ENCODE measurements at places on chromosomes 2 and 18.

DNA sequence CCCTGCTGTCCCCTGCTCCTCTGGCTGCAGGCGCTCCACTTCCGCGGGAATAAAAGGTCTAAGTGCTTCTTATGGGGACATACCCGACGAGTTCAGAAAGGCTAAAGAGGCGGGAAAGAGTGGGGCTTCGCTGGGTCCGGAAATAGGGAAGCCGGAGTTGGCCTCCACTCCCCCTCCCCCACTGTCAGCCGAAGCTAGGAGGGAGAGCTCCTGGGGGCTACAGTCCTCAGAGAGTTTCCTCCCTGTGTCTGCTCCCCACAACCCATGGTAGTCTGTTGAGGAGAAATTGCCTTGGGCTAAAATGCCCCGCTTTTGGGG lies 7.2 kb downstream of the GAD1 start:
- no peak for DNase-seq

- peak; percentile 1 for DNase-seq
These were observed 38.9 kb upstream of the THOC1 start for GRCh38 chr18:306608-307255.

DNA sequence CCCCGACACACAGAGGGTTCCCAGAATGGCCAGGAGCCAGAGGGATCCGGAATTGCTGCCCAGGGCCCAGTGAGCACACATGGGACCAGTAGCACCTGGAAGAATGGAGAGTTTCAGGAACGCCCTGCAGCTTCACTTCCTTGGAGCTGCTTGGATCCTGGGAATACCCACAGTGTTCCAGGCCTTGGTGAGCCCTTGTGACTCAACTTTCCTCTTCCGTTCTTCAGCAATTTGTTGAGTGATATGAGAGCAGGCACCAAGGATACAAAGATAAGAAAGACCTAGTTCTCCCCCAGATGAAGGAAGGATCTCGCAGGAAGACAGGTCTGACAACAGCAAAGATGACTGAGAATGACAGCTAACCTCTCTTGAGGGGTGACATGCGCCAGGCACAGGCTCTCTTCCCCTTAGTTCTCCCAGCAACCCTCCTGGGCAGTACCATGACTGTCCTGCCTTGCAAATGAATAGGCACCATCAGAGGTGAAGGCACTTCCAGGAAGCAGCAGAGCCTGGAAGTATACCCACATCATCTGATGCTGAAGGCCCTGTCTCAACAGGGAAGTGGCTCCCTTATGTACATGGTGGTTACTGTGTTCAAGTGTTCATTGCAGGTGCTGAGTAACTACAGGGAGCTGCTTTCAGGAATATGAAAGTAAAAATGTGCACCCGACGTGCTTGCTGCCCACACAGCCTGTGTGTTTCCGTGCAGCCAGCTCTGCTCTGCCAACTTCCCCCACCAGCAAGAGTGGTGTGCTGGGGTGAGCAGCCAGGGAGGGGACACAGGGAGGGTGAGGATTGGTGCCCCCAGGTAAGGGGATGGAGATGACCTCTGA lies 116.2 kb downstream of the STPG4 start:
- DNase-seq: no peak

GRCh38 chr2:236781933-236782816 lies 212.6 kb downstream of the ACKR3 start:
- DNase-seq: no peak

GRCh38 chr18:23721696-23722480 lies 32.6 kb downstream of the LAMA3 start:
- no peak for DNase-seq

DNA sequence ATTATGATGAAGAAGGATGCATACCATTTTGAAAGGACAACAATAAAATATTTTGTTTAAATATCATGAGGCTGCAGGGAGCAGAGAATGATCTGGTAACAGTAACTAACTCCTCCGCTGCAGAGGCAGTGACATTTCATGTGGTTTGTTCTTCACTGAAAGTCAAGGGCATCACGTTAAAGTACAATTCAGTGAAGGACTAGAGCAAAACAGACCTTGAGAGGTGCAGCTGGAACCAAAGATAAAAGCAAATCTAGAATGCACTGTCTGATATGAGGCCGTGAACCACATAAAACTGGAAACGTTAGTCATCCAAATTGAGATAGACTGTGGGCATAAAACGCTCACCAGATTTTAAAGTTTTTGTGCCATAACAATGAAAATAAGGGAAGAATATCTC lies 522.9 kb upstream of the TNP1 start:
- DNase-seq: no peak

GRCh38 chr18:30748541-30748940 lies 294.0 kb downstream of the DSC3 start:
- DNase-seq: no peak

DNA sequence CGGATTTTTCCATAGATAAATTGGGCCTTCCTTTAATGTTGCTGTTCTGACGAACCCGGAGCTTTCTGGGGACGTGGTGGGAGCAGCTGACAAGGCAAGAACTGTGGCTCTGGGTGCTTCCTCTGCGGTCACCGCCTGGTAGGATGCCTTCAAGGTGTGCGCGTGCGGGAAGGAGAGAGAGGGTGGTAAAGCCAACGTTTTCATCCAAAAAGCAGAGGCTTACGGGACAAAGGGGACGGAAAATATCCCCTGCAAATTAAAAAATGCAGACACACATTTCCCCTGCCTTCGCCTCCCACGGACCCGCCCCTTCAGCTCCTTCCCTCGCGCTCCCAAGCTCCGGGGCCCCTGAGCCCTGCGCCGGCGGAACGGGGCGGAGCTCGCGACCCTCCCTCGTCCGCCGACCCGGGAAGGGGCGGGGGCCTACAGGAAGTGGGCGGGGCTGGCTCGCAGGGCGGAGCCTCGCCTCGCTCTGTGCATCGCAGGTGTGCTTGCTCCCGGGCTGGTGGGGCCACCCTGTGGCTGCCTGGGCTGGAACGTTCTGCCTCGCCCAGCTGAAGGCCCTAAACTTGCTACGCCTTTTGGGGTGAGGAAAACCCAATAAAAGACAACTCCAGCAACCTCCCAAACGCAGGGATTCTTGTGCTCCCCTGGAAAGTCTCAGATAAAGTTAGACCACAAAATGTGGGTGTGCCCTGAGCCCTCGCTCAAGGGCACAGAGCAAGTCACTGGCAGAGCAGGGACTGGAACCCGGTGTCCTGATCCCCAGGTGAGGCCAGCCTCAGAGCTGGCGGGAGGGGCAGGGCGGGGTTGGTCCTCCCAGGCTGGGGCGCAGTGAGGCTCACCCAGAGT lies 25.4 kb upstream of the SLC66A3 start:
- peak; percentile 54 for DNase-seq

DNA sequence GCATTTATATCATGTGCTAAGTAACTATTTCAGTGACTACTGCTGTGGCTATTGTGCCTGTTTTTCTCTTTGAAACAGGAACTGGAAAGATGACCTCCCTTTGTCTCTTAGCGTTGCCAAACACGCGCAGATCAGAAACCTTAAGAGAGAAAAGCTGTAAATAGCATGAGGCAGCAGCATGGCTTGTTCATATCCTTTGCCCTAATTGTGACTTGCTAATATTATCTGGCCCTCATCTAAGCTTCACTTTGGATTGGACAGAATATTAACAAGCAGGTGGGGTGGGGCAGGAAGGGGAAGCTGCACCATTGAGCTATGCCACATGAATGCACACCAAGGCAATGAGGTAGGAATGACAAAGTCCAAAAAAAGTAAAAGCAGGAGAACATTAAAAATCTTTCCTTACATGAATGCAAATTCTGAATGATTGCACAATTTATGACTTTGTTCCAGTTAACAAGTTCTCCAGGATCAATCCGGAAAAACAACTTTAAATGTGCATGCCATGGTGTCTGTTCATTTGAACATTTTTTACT lies 128.4 kb downstream of the IRS1 start:
- no peak for DNase-seq

- DNase-seq: no peak
These were observed 395.6 kb upstream of the HS6ST1 start for GRCh38 chr2:128714285-128714684.

GRCh38 chr18:23933407-23933806 lies 81.1 kb upstream of the TTC39C start:
- no peak for DNase-seq

- no peak for DNase-seq
These were observed 14.8 kb upstream of the BCL2L11 start for GRCh38 chr2:111105926-111106325.

DNA sequence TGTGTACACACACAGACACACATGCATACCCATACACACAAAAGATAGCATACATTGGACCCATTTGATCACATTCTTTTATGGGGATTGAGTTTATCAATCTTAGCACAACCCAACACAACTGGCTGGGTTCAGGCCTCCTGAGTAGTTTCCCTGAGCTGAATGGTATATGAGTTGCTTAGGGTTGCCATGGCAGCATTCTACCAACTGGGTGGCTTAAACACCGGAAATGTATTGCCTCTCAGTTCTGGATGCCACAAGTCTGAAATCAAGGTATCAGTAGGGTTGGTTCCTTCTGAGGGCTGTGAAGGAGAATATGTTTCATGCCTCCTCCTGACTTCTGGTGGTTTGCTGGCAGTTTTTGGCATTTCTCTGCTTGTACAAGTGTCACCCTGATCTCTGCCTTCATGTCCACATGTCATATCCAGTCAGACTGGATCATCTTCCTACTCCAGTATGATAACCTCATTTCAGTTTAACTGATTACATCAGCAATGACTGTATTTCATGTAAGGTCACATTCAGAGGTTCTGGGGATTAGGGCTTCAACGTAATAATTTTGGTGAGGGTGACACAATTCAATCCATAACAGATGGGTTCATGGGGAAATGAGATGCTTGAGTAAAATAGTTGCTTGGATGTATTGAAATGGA lies 212.7 kb downstream of the KCNE4 start:
- no peak for DNase-seq

DNA sequence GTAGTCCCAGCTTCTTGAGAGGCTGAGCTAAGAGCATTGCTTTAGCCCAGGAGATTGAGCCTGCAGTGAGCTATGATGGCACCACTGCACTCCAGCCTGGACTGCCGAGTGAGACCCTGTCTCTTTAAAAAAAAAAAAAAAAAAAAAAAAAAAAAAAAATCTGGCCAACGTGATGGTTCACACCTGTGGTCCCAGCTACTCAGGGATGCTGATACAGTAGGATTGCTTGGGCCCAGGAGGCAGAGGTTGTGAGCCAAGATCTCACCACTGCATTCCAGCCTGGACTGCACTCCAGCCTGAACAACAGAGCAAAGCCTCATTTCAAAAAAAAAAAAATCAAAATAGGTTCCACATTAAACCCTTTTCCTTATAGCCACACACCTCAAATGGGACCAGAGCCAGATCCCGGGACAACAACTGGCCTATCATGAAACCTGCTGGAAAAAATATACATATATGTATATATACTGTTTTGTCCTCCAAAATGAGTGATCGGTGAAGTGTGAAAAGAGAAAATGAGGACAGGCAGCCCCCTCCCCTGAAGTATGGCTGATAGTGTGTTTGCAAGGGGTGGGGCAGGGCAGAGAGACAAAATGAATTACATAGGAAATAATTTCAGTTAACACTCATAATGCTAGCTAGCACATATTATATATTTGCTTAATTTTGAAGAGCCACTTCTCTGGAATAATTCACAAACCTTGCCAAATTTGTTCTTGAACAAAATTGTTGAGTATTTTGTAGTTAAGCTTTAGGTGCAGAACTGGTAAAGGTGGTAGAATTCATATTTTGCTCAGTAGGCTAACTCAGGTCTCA lies 22.9 kb downstream of the MAPRE2 start:
- DNase-seq: no peak

- peak; percentile 76 for DNase-seq
These were observed 10.9 kb downstream of the ANKRD23 start for GRCh38 chr2:96832754-96833507.

GRCh38 chr2:72827966-72828646 lies 2.3 kb upstream of the EXOC6B start:
- DNase-seq: no peak

GRCh38 chr2:2848621-2849333 lies 517.7 kb upstream of the MYT1L start:
- DNase-seq: peak; percentile 19

- no peak for DNase-seq
These were observed 44.5 kb downstream of the EML6 start for GRCh38 chr2:54767921-54768320.

GRCh38 chr18:45660746-45661145 lies 45.5 kb downstream of the SLC14A2 start:
- DNase-seq: no peak

DNA sequence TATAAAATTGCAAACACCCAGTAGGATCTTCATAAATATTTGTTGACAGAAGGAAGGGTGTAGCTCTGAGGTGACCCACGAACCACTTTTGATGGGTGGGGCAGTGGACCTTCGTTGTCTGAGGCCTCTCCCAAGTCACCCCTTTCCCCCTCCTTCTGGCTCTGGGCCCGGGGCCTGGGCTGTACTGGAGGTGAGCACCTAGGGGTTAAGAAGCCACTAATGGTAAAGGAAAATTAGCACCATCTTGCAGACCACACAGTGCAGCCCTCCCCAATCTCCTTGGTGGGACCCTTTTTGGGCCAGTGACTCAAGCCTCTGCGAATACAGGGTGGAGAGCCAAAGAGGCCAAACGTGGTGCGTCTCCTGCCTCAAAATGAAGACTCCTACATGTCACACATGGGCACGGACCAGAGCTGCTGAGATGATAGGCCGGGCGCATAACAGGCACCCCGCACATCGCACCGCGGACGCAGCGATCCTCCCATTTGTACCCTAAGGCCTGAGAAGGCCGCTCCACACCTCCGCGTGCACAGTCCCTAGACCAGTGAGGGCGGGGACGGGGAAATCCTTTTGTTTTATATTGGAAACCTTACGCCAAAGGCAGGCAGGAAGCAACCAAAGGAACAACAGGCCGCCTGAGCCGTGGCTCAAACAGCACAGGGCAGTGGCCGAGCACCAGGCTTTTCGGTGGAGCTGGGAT lies 31.9 kb upstream of the ATP6V1B1 start:
- no peak for DNase-seq

- DNase-seq: no peak
These were observed 26.2 kb upstream of the LRRTM1 start for GRCh38 chr2:80330527-80331450.

GRCh38 chr2:55152475-55153412 lies 79.3 kb downstream of the CLHC1 start:
- no peak for DNase-seq

DNA sequence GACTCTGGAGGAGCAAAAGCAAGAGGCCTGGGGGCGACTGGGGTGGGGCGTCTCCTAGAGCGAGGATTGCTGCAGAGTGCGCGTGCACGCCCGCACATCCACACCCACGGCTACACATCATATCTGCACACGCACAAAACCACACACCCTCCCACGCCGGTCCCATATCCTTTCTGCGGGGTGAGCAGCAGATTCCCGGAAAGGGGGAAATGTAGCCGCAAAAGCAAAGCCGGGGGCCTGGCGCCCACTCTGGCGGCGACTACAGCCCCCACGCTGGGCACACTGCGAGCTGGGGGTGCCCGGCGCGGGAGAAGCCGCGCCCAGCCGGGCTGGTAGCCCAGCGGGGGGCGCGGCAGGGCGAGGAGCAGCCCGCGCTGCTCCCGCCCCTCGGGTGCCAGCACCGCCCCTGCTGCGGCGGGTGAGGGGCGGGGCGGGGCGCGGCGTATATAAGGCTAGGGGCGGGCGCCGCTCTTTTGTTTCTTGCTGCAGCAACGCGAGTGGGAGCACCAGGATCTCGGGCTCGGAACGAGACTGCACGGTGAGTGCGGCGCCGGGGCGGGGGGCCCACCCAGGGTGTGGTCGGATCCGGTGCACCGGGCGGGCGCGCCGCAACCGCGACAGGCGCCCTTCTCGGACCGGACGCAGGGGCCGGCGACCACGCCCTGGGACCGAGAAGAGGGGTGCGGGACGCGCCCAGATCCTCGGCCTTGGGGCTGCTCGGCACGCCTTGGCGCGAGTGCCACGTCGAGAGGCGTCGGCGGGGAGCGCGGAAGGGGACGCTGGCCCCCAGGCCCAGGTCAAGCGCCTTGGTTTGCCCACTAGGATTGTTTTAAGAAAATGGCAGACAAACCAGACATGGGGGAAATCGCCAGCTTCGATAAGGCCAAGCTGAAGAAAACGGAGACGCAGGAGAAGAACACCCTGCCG lies at the start of gene TMSB10:
Gene TMSB10 (plus strand): TSS at position 476 of the 927 bp plus-strand sequence.
- peak; percentile 82 for DNase-seq

Data from NCI-H526 (cell line).